ENCODE measurements at places on chromosomes 6 and 20. TPM values are rescaled to one million over a fixed set of nuclear protein-coding genes. Genes with fewer than 3 reads are reported as not detected.

Gene SAMD10
- 1.6 TPM for total RNA-seq

Gene PTCRA
- total RNA-seq, result not detected

Gene KIAA1755
- total RNA-seq, result 1.1 TPM

Gene XKR7
- total RNA-seq, result not detected

Gene RAD21L1
- 0.98 TPM for total RNA-seq

Gene HSPA12B
- not detected for total RNA-seq

Gene ZBTB12
- total RNA-seq, result 1.4 TPM

Gene PTPRT
- not detected for total RNA-seq

Gene ADGB
- not detected for total RNA-seq

Gene TTLL9
- total RNA-seq, result not detected

Gene GJA10
- total RNA-seq, result not detected

Gene FABP7
- 1.4 TPM for total RNA-seq

Gene OVOL2
- not detected for total RNA-seq

Gene ZSCAN23
- total RNA-seq, result 8.4 TPM

Gene UBD
- total RNA-seq, result not detected

Gene CCN5
- total RNA-seq, result not detected

Gene PLA2G7
- total RNA-seq, result 0.59 TPM

Gene TXLNB
- 1.1 TPM for total RNA-seq

Gene GDAP1L1
- not detected for total RNA-seq

Gene GATA5
- not detected for total RNA-seq

Gene CST2
- total RNA-seq, result not detected

Gene SLPI
- not detected for total RNA-seq

Gene BMP5
- not detected for total RNA-seq

Gene SSTR4
- not detected for total RNA-seq

Measured in RPMI7951 (cell line).